Mammary microvascular endothelial cell (primary cell): ENCODE measurements at places on chromosomes 7 and 10. TPM values are rescaled to one million over a fixed set of nuclear protein-coding genes. Genes with fewer than 3 reads are reported as not detected.

Gene PRPF18
- total RNA-seq = 21.9 and 25.8 TPM in 2 replicates

Gene RNF32
- 0.07 and 0.39 TPM in 2 replicates for total RNA-seq

Gene PDE1C
- 7.2 and 9.5 TPM in 2 replicates for total RNA-seq

Gene LIPK
- total RNA-seq = not detected in 2 replicates

Gene ELAPOR2
- 39.5 and 44.4 TPM in 2 replicates for total RNA-seq

Gene UCN3
- total RNA-seq = not detected in 2 replicates

Gene RBM48
- 6.5 and 6.8 TPM in 2 replicates for total RNA-seq

Gene GPRIN2
- not detected in 2 replicates for total RNA-seq

Gene TLX1
- total RNA-seq = not detected in 2 replicates

Gene DNAJB12
- total RNA-seq = 29.5 and 31.5 TPM in 2 replicates

Gene IFIT2
- total RNA-seq = 5.5 and 5.9 TPM in 2 replicates

Gene NUTM2E
- total RNA-seq = 0.05 TPM in 1 of 2 replicates, not detected in the other

Gene GPR15LG
- not detected in 2 replicates for total RNA-seq

Gene TAS2R41
- total RNA-seq = not detected in 2 replicates

Gene SHOC2
- total RNA-seq = 19.3 and 21.5 TPM in 2 replicates

Gene MUC3A
- not detected in 2 replicates for total RNA-seq

Gene GRM8
- 0.30 TPM in 1 of 2 replicates, not detected in the other for total RNA-seq

Gene NPM3
- total RNA-seq = 133 and 157 TPM in 2 replicates

Gene PKD2L1
- total RNA-seq = not detected in 2 replicates

Gene INA
- 1.1 and 1.6 TPM in 2 replicates for total RNA-seq

Gene NRCAM
- 25.6 and 26.8 TPM in 2 replicates for total RNA-seq

Gene FZD1
- 6.0 and 6.2 TPM in 2 replicates for total RNA-seq

Gene SGCE
- 28.1 and 31.9 TPM in 2 replicates for total RNA-seq

Gene PVRIG
- total RNA-seq = not detected in 2 replicates

Gene TYSND1
- 5.3 and 6.9 TPM in 2 replicates for total RNA-seq

Gene ECD
- total RNA-seq = 30.6 and 36.9 TPM in 2 replicates

Gene GTF2IRD1
- total RNA-seq = 11.6 and 16.9 TPM in 2 replicates

Gene NME8
- not detected in 2 replicates for total RNA-seq

Gene UPK3B
- 1.1 TPM in 1 of 2 replicates, not detected in the other for total RNA-seq
